NCI-H1417 treated with DMSO at 0.1 percent for 48 hours (cell line): ENCODE measurements at places on chromosomes 16 and 17.

- no peak for DNase-seq
Observed at GRCh38 chr16:89242795-89243200, 25.3 kb downstream of the ZNF778 start.

DNA sequence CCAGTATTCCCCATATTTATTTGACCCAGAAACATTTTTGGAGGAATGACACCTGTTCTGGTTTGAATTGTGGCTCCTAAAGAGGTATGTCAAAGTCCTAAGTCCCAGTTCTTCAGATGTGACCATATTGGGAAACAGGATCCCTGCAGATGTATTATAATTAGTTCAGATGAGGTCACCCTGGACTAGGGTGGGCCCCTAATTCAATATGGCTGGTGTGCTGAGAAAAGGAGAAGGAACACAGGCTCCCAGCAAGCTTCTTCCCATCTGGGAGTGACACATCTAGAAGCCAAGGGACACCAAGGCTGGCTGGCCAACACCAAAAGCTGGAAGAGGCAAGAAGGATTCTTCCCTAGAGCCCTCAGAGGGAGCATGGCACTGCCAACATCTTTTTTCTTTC lies 3.8 kb upstream of the GCSH start:
- no peak for DNase-seq

GRCh38 chr17:68820476-68820824 lies 134.7 kb downstream of the ABCA8 start:
- no peak for DNase-seq

GRCh38 chr16:76268824-76269223 lies 8.4 kb upstream of the CNTNAP4 start:
- no peak for DNase-seq

GRCh38 chr16:88782454-88783390 lies 2.3 kb downstream of the PIEZO1 start:
- no peak for DNase-seq
